ENCODE measurements at places on chromosomes 1 and 21.

GRCh38 chr21:16624479-16625118, 888.2 kb upstream of the CXADR start:
- no peak for DNase-seq

- no peak for DNase-seq
Measured at GRCh38 chr1:181179279-181179986, 90.9 kb downstream of the IER5 start.

DNA sequence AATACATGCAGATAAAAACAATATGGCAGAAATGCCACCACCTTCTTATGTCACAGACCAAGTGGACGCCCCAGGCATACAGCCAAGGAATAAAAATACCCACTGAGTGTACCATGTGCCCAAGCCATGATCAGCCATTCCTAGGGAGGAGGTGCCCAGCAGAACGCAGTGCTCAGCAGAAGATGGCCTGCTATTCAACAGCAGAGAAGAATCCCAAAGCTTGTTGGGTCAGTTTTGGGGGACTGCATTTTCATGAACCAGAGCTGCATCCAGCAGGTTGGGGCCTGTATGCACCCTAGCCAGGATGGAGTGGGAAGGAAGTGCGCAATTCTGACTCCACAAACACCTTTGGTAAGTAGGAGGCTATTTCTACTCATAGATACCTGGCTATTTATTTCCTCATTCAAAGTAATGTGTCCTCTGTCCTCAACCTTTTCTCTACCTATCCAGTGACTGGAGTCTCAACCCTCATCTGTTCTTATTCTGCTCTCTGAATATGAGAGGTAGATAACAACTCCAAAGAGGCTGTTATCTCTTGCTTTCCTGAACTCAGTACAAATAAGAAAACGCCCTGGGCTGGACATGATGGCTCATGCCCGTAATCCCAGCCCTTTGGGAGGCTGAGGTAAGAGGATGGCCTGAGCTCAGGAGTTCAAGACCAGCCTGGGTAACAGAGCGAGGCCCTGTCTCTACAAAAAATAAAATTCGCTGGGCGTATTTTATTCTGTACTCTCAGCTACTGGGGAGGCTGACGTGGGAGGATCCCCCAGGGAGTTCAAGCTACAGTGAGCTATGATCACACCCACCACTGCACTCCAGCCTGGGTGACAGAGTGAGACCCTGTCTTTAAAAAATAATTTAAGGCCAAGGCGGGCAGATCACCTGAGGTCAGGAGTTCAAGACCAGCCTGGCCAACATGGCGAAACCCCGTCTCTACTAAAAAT, 2.5 kb upstream of the PLEKHM2 start:
- DNase-seq, result no peak

GRCh38 chr21:26852423-26852822, 7.2 kb upstream of the ADAMTS1 start:
- no peak for DNase-seq

GRCh38 chr1:8302081-8302956, 15.6 kb upstream of the SLC45A1 start:
- DNase-seq, result no peak

All from Jurkat, Clone E6-1 (cell line).